Heart left ventricle (tissue), 16 donors: ENCODE measurements at places on chromosomes 16 and 17. TPM values are rescaled to one million over a fixed set of nuclear protein-coding genes. Genes with fewer than 3 reads are reported as not detected.

KRTAP2-2 gene
- not detected for total RNA-seq

WNT9B gene
- total RNA-seq = 1.4 TPM

DRC7 gene
- not detected for total RNA-seq

- no peaks in the 10 kb centered on the region for H3K36me3 ChIP-seq
- H3K4me3 ChIP-seq = no peak overlapping the region
- DNase-seq = no peak
- no peak overlapping the region for H3K27ac ChIP-seq
- H3K27me3 ChIP-seq = no peaks in the 10 kb centered on the region
These were observed 12.8 kb upstream of the PRR14 start for GRCh38 chr16:30637944-30638343.

DNA sequence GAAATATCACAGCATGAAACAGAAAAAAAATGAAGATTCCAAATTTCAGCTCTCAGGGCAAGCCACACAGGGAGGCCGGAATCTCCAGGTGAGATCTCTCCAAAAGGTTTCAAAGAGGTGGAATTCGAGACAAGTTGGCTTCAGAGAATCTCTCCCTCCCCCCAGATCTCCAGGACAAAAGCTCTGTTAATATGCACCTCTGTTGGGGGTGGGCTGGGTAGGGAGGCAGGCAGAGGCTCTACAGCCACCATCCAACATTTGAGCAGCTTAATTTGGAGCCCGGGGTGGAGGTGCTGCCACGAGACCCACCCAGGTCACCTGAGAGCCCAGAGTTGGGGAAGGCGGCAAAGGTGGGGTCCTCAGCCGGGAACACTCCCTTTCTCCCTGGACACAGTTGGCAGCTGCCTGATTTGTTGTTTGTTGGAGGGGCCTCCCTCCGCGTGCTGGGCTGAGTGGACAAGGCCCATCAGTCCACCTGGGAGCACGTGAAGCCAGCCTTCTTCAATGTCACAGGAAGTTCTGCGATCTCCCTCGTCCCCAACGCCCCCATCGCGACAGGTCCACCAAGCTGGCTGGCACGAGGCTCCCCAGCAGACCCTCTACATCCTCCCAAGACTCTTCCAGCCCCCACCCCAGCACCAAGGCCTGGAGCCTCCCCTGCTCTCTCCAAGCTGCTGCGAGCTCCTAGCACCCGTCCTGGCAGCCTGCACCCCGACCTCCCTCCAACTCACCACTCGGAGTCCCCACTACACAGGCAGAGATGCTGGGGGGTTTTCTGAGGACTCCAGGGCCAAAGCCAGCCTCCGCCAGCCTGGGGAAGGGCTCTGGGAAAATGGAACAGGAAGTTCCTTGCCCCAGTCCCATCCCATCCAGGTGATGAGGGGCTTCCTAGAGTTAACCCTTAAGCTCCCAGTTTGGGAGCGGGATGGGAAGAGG, at the start of gene ZSCAN10:
Gene ZSCAN10 (minus strand): TSS at position 836 of the 936 bp plus-strand sequence. CDS start 6,357 bp downstream, outside the sequence.
- peak within 1 kb of the TSS; percentile 55 for H3K27ac ChIP-seq
- no peak for DNase-seq
- no peak within 1 kb of the TSS for H3K4me3 ChIP-seq
- H3K36me3 ChIP-seq = no peaks in the 10 kb centered on the region
- no peaks in the 10 kb centered on the region for H3K27me3 ChIP-seq

DNA sequence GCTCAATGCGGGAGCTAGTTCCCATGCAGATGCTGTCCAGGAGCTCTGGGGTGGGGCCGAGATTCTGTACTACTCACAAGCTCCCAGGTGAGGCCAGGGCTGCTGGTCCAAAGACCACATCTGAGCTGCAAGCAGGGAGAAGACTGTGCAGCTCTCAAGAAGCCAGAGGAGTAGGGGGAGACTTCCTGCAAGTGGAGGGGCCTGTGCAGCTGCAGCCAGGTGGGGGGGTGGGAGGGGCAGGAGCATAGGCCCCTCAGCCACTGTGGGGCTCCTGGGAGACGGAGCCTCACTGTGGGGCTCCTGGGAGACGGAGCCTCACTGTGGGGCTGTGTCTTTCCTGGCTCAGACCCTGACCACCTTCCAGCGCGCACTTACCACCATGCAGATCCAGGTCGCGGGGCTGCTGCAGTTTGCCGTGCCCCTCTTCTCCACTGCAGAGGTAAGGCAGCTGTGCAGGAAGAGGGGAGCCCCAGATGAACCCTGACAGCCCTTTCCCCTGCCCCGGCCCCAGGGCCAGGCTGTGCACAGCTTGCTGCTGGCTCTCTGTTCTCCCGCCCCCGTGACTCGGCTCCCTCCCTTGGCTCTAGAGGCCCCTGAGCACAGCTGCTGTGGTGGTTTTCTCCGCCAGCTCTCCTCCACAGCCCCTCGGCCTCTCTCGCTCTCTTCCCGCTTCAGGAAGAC, 24.3 kb upstream of the DNAI2 start:
- no peak overlapping the region for H3K27ac ChIP-seq
- H3K27me3 ChIP-seq = no peaks in the 10 kb centered on the region
- no peak for DNase-seq
- no peak overlapping the region for H3K4me3 ChIP-seq

DNA sequence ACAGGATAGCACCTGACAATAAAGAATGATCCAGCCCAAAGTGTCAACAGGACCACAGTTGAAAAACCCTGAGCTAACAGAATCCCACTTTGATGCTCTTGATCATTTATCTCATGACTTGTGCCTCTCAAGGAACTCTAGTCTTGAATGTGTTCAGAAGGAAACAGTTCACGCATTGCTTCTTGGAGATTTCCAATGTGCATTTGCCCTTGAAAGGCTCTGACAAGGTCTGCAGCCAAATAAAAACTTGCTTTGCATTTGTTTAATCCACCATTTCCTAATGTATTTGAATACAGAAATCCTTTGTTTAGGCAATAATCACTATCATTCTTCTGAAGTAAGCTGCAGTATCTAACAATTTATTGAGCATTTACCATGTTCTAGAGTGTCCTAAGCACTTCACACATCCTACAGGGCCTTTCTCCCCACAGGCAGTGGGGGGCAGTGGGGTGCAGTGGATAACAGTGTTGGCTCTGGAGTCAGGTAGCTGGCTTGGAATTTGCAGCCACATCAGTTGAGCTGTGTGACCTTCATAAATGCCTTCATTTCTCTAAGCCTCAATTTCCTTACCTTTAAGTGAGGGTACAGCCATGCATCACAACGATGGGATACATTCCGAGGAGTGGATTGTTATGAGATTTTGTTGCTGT, 239.7 kb downstream of the XYLT1 start:
- H3K27me3 ChIP-seq = no peaks in the 10 kb centered on the region
- no peaks in the 10 kb centered on the region for H3K4me1 ChIP-seq
- no peaks in the 10 kb centered on the region for H3K36me3 ChIP-seq
- no peak for DNase-seq
